ENCODE measurements at places on chromosomes 2 and 18.

- no peak for DNase-seq
Observed at GRCh38 chr18:1658908-1659566, 754.4 kb downstream of the ADCYAP1 start.

- DNase-seq = no peak
Observed at GRCh38 chr2:102318437-102318836, 7.1 kb downstream of the IL1RL1 start.

- no peak for DNase-seq
Observed at GRCh38 chr18:595571-595970, 1.2 kb upstream of the CLUL1 start.

- no peak for DNase-seq
Observed at GRCh38 chr2:64804651-64805050, 150.9 kb upstream of the SERTAD2 start.

DNA sequence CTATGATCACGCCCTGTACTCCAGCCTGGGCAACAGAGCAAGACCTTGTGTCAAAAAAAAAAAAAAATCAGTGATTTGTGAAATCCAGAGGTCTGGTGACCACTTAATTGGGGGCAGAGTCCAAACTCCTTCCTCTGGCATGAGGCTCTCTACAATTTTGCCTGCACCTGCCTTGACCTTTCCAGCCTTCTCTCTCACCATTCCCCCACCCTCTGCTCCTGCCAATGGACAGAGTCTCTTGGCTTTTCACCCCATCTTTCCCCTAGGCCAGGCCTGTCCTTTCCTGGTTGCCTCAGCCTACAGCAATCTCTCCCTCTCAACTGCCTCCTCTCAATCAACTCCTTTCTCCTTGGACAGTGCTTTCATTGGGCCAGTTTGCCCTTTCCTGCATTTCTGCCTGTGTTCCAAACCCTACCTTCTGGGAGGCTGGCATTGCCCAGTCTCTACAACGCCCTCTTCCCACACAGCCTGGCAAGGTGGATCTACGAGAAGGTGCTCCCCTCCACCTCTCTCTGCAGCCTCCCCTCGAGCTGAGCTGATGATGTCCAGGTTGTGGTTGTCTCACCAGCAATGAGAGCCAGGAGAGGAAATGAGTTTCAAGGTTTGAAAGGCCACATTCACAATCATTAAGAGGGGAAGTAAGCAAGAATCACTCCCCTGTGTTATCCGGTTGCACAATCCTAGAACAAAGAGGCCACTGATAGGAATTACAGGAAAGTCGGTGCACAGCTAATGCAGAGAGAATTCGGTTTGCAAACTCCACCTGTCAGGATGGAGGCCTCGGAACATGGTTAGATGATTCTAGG is 39.5 kb upstream of the NPAS2 start:
- DNase-seq = no peak

- DNase-seq = no peak
Observed at GRCh38 chr18:59566533-59566971, 130.7 kb downstream of the CCBE1 start.

DNA sequence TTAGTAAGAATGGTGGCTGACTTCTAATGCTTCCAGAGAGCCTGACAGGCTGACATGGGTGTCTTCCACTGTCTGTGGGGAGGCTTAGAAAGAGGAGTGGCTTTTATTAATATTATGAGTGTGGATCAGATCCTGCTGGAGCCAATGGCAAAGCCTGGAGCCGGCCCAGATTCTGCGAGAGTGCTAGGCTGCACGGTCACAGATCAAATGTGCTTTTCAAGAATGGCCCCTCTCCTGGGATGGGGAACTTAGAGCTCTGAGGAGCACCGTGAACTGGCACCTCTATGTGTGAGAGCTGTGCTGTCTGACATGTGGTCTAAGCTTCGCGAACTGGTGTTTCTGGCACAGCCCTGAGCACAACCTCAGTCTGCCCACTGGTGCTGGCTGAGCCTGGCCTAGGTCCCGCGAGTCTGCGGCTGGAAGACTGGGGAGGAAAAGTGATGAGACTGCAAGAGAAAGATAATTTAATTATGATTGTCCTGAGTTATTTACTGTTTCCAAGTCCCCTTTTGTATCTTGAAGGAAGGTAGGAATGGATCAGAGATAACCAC is 70.4 kb downstream of the ASAP2 start:
- DNase-seq = no peak

DNA sequence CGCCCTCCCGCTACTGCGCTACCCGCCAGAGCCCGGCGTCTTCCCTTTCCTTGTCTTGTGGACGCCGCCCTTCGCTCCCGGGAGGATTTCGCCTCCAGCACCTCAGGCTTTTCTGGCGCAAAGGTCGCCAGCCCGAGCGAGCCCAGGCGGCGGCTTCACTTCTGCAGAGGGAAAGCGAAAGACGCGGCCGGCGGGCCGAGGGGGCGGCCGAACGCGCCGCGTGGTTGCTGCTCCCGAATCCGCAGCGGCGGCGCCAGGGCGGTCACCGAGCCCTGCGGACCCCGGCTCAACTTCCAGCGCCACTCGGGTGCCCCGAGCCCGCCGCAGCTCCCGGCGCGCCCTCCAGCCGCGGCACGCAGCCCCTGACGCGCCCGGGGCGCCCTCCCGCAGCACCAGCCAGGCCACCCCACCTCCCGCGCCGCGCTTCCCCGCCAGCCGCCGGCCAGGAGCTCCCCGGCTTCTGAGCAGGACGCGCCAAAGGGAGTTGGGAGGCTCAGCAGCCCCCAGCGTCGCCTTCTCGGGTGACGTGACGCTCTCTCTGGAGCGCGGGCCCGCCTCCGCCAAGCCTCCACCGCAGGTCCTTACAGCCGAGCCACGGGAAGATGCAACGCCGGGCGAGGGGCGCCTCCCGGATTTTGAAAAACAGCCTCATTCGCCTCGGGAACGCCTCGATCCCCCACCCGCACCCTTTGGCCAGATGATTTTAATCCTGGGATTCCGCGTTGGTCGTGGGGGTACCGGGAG is 84.9 kb upstream of the EPB41L3 start:
- no peak for DNase-seq

DNA sequence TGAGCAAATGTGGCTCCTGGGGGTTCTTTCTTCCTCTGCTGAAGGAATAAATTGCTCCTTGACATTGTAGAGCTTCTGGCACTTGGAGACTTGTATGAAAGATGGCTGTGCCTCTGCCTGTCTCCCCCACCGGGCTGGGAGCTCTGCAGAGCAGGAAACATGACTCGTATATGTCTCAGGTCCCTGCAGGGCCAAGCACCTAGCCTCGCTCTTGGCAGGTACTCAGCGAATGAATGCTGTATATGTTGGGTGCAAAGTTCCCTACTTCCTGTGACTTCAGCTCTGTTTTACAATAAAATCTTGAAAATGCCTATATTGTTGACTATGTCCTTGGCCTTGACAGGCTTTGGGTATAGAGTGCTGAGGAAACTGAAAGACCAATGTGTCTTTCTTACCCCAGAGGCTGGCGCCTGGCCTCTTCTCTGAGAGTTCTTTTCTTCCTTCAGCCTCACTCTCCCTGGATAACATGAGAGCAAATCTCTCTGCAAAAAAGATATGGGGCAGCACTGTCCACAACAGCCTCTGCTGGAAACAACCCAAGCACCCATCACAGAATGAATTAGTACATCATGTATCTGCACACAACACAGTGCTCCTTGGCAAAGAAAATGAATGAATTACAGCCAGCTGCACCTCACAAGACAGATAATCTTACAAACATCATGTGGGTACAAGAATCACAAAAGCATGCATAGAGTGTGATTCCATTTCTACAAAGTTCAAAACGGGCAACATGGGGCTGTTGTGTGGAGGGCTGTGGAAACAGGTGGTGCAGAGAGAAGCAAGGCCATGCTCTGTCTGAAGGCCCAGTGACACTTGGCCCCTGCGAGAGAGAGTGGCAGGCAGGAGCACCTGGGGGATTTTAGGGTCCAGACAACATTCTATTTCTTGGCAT is 6.6 kb downstream of the IL1RN start:
- no peak for DNase-seq

DNA sequence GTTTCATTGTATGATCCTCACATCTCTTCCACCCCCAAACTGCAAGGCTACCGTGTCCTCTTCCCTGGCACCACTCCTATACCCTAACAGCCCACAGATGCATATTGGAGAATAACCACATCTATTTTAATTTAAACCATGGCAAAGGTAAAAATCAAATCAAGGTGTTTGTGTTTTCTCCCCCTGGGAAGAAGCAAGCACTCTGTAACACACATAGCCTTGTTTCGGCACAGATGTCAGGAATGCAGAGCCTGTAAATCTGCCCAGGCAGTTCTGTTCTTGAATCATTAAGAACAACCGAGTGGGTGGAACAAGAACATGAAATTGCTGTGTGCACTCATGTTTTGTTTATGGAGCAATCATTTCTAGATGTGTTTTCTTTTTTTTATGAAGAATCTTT is 6.8 kb upstream of the COX7A2L start:
- DNase-seq = no peak

- no peak for DNase-seq
Observed at GRCh38 chr2:205020673-205021072, 475.4 kb downstream of the PARD3B start.

DNA sequence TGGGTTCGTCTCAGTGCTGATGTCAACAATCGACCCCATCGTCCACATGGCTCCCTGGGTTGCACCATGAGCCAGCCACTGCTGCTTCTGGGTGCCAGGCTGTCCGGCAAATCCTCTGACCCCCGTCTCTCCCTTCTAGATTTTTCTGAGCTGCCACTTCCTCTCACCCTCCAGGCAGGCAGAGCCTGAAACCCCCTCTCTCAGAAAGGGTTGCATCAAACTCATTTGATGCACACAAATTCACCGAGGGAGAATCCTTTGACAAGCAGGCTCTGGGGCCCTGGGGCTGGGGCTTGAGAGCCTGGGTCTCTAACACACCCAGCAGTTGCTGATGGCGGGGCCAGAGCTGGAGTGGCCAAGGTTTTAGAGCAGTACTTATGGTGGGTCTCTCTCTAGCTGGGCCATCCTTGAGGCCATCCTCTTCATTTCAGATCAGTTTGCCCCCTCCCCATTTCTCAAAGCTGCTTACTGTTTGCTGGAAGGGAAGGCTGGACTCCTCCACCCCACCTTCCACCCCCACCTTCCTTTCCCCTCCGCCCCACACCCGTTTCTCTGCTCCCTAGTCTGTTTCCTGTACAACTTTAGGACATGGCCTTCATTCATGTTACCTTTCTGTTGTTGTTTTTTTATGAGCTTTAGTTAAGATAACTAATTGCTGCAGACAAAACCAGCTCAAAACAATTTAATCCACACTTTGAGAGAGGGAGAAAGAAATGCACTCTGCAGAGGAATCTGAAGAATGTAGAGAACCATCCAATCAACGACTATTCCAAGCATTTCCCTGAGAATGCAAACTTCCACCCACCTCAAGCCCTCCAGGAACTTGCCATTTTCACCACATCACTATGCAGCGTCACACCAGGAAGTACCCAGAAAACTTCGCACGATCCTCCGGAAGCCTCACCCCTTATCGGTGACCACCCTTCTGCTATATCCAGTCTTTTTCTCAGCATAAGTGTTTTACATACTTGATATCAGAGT is 69.5 kb downstream of the ARL4C start:
- DNase-seq = no peak

DNA sequence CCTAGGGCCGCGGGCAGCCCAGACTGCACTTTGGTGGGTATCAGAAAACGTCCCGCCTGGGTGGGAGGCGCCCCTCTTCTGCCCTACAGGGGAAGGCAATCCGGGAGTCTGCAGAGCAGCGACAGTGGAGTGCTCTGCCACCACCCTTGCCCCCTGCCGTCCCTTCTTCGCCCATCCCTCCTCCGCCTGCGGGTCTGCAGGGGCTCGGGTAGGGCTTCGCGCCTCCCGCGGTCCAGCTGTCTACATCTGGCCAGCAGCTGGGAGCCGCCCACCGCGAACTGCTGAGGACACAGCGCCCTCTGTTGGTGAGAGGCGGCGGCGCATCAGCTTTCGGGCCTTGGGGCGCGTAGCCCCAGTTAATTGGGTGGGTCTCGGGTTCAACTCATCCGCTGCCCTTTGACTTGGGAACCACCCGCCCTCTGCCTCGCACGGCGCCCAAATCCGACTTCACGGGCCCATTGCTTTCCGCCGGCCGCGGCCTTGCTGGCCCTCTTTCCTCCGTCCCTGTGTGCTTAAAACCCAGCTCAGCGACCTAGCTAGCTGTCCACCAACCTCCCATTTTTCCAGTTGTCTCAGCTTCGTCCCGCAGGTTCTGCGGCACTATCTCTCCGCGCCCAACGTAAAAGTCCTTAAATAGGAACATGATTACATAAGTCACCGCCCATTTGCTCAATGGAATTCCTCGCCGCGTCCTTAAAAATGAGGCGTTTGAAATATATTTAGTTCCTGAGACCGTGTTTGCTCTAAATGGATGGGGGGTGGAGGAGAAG is 17.6 kb downstream of the WNT10A start:
- DNase-seq = no peak

DNA sequence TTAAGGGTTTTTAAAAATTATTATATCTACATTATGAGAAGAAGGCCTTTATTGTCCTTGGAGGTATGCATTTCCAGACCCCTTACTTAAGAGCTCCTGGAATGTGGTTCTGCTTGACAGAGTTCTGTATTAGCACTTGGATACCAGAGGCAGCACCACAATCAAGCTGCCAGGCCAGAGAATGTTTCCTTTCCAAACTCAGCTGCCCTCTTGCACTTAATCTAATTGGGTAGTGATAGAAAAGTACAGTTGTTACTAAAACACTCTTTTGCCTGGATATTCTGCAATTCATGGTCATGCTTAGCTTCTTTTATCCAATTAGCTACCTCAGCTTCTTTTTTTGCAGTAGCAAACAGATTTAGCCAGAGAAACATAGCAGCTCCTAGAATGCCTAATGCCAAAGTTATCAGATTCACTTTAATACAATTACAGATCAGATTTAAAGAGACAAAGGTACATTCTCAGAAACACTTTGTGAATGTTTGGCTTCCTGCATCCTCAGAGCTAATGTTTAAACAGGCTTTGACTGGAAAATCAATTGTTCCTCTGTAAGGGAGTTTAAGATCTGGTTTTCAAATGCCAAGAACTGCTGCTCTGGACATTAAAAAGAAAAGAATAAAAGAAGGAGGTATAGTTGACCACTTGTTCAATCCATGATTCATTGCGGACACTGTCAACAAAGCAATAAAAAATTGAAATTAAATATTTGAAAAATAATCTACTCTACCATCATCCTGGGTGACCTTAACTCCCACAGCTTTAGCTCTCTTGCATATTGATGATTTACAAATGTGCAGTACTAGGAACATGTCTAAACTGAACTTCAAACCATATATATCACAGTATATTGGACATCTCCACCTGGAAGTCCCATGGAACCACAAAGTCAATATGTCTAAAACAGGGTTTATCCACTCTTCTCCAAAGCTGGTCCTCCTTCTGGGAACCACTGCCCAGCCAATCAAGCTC is 12.8 kb downstream of the NOSTRIN start:
- DNase-seq = no peak

- DNase-seq = no peak
Observed at GRCh38 chr18:9846162-9846925, 39.4 kb upstream of the TXNDC2 start.

- no peak for DNase-seq
Observed at GRCh38 chr2:162103443-162104009, 29.5 kb upstream of the DPP4 start.

- DNase-seq = no peak
Observed at GRCh38 chr2:124136110-124136509, 111.0 kb downstream of the CNTNAP5 start.

DNA sequence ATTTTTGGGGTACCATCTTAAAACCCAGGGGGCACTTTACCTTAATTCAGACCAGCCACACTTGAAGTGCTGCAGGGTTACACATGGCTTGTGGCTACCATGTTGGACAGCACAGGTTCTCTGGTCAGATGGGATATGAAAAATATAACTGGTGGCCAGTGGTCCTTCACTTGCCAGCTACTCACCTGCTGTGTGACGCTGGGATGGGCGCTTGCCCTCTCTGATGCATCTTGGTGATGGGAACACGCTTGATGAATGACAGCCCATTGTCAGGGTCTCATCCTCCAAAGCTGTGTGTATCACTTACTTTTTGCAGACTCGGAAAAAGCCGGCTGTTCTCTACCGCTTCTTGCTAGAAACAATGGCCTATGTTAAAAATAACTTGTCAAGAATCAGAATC is 22.5 kb downstream of the HJURP start:
- no peak for DNase-seq

Measured in brain pericyte (primary cell).